ENCODE measurements at places on chromosomes 6 and 20.

DNA sequence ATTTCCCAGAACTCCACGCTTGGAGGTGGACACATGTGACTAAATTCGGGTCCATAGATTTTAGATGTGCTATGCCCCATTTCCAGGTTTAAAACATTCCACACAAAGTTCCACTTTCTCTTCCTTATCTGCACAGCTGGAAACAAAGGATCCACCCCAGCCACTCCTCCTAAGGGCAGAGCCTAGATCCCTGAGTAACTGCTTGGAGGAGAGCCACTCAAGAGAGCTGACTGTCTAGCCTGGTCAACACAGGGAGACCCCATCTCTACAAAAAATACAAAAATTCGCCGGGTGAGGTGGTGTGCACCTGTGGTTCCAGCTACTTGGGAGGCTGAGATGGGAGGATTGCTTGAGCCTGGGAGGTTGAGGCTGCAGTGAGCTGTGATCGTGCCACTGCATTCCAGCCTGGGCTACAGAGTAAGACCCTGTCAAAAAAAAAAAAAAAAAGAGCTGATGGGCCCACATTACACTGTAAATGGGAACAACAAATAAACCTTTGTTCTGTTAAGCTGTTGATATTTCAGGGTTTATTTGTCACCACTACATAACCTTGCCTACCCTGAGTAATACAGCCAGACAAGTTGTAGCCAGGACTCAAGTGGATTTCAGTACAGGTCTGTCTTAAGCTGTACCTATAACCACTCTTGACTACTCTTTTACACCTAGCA is 25.8 kb upstream of the SNRPC start:
- no peak for DNase-seq

DNA sequence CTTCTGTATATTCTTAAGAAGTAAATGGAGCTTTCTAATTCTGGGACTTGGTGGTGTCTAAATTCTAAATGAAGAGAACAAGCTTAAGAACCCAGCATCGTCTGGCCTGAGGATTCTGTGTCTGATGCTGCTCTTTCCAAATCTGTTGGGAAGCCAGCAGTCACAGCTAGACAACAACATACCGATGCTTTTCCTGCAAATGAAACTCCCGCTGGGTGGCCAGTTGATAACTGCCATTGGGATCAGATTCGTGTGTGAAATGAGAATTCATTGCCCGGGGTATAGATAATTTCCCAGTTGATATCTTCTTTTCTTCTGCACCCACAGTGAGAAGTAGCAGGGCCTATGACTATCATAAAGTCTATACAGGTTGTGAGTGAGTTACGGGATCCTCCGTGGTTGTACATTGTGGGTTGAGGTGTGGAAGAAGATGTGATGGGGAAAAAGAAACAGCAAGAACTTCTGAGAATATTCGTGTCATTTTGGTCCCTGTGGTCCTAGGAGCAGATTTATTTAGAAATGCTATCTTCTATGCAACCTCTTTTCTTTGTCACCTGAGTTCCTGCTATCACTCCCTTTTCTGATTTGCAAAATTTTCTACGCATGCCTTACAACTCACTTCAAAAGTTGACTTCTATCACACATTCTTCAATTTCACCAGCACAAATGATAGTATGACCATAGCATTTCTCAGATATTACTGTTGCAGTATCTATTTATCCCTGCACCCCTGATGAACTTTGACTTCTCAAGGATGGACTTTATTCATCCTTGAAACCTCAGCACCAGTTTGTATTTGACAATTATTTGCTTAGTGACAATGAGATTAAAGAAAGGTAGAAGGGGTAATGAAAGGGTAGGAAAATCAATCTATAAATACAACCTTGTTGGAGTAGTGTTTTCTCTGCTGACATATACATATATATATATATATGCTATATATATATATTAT is 10.4 kb downstream of the NOX3 start:
- no peak for DNase-seq

DNA sequence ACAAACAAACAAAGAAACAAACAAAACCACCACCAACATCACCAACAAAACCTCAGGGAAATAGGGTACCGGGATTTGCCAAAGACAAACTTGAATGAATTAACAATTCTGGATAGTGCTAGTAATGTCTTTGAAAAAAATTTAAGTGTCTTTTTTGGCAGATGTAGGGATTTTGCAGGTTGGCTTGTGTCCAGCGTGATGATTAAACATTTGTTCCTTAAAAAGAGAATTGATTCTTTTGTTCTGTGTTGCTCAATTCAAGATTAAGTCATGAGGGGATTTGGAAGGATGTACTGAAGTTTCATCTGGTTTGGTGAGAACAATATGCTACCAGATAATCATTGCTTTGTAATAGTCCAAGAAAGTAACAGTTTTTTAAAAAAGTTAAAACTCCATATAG is 125.1 kb upstream of the HS3ST5 start:
- peak; percentile 10 for DNase-seq

GRCh38 chr20:18719426-18719825 is 94.2 kb upstream of the SCP2D1 start:
- peak; percentile 75 for DNase-seq

DNA sequence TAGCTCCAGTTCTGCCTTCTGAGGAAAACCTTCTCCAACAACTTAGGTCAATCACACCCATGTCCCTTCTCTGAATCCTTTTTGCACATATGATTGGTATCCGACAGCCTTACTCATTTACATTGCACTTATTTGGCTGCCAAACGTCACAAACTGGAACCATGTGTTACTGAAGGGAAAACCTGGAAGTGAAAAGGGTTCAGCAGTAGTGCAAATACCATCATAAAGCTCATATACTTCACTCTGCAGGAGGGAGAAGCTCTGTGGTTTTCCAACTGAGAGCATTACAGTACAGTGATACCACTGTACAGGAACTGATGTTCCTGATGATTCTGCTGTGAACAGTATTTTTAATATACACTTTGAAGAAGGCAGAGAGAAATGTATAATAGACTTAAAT is 87.8 kb downstream of the SLC16A10 start:
- DNase-seq: peak; percentile 4

DNA sequence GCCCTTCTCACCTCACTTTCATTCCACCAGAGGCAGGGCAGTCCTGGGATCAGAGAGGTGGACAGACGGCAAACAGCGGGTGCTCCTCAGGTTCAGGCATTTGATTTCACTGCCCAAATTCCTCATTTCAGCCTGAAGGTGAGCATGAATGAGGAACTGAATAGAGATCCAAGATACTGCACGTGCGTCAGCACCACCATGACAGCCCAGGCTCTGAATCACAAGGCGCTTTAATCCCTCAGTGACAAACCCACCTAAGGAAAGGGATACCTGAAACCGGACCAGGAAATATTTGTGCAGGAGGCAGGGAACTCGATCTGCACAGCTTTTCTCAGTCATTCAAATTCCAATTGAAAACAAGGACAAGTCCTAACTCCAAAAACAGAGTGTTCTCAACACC is 174.8 kb upstream of the HEY2 start:
- DNase-seq: no peak

GRCh38 chr20:9912858-9913434 is 74.1 kb upstream of the PAK5 start:
- DNase-seq: peak; percentile 61

DNA sequence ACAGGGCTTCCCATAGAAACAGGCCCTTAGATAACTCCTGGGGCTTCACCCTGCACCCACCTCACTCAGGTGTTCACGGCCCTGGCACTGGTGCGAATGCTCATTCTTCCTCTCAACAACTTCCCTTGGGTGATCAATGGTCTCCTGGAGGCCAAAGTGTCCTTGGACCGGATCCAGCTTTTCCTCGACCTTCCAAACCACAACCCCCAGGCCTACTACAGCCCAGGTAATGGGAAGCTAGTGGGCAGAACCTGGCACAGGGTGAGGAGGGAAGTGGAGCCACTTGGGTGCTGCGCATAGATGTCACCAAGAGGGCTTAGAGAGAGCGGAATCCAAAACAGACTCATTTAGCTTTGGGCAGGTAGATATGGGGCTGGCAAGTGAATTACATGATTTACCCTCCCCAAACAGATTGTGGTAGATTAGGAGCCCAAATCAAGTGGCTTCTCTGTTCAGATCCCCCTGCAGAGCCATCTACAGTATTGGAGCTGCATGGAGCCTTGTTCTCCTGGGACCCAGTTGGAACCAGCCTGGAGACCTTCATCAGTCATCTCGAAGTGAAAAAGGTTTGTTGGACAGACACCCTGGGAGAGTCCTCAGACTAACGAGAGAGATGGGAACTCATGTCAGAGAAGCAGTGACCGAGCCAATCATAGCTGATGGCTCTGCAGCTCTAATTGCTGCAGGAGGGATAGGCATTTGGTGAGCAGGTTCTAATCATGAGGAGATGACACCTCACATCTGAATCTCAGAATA is 8.5 kb downstream of the ABCC10 start:
- DNase-seq: no peak

- DNase-seq: no peak
Observed at GRCh38 chr6:87664921-87665485, 37.0 kb downstream of the AKIRIN2 start.

GRCh38 chr20:10634211-10634610 is 39.6 kb downstream of the JAG1 start:
- DNase-seq: no peak

- peak; percentile 70 for DNase-seq
Observed at GRCh38 chr6:106339334-106340029, 13.9 kb upstream of the ATG5 start.

Measured in fibroblast of lung (primary cell).